Cortex of kidney (tissue), 1 donor: ENCODE measurements at places on chromosomes 6 and 20.

GRCh38 chr6:73724389-73724788 is 28.4 kb downstream of the CD109 start:
- no peak for DNase-seq

GRCh38 chr6:104459543-104459942 is 400.2 kb downstream of the HACE1 start:
- DNase-seq, result no peak

- no peak for DNase-seq
Observed at GRCh38 chr6:41929924-41930323, 8.6 kb downstream of the BYSL start.

GRCh38 chr20:22408521-22409402 is 175.6 kb downstream of the FOXA2 start:
- DNase-seq, result no peak

DNA sequence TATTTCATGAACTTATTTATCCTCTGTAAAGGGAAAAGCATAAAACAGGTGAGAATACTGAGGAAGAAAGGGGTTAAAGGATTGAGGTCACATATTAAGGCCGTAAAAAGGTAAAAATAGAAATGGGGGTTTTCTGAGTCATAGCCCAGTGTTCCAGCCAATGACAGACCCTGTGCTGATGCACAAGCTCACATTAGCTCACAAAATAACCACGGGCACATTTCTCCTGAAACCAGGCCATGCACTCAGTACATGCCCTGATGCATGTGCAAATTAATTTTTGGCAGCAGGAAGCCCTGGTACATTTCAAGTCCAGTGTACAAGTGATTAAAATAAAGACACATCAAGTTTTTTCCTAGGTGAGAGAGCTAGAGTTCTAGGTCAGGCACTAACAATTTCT is 194.4 kb downstream of the TMEM200A start:
- DNase-seq, result no peak

GRCh38 chr20:62411479-62412193 is 4.6 kb upstream of the CABLES2 start:
- DNase-seq, result no peak

DNA sequence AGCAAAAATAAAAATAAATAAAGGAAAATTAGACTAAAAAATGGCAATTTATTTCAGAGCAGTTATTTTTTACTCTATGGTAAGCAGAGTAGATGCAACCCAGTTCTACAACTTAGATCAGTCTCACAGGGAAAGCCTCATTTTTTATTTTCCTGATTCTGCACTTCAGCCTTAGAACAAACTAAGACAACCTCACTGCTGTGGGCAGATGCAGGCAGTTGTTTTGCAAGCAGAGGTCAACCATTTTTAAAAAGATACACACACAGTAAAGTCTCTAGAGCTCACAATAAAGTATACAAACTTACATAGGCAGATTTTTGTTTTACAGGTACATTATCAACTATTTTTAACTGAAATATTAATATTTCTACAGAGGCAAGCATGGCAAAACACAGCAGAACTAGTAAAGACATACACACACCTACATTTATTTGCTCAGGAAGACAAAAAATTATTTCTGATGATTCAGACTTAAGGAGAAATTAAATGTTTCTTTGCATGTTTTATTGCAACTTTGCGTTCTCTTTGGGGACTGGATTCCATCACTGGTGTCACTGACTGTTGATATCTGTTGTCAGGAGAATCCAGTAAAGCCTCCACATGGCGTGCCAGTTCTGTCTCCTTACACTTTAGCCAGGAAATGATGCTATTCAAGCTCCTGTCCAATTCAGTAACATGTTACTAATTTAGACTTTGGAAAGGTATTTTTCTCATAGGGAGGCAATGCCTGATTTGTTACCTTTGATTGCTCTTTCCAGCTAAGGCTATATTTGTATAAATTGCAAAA is 102.7 kb downstream of the TRDN start:
- DNase-seq, result no peak

DNA sequence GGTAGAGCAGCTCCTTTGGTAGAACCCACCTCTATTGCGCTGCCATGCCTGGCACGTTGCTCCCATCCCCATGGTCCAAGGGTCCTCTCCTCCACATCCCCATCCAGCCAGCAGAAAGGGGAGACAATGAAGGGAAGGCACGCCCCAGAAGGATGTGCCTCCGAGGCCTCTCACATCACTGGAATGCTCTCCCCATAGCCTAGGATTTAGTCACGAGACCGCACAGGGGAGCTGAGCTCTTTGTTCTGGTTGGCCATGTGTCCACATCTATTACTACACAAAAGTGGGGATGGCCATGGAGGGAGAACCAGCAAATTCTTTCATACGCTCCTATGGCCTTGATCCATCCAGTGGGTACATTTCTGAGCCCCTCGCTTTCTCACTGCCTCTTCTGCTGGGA is 60.5 kb upstream of the SALL4 start:
- DNase-seq, result no peak

DNA sequence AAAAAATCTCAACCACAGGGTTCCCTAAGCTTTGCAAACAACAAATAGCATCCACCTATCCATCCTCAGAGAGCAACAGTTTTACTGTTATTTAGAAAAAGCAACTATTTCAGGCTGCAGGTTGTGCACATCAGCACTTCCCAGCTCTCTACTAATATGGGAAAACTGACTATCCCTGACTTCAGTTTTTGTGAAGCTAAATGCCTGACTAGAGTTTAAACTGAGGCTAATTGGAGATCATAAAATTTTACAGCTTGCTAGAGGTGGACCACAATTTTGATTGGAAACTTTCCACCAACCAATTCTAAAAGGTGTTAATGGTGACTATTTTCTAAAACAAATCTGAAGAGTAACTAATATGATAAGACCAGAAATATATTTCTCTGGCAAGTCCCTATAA is 36.9 kb downstream of the HLA-DMB start:
- DNase-seq, result no peak

- DNase-seq, result no peak
Observed at GRCh38 chr6:8181160-8181881, 79.0 kb upstream of the EEF1E1 start.

DNA sequence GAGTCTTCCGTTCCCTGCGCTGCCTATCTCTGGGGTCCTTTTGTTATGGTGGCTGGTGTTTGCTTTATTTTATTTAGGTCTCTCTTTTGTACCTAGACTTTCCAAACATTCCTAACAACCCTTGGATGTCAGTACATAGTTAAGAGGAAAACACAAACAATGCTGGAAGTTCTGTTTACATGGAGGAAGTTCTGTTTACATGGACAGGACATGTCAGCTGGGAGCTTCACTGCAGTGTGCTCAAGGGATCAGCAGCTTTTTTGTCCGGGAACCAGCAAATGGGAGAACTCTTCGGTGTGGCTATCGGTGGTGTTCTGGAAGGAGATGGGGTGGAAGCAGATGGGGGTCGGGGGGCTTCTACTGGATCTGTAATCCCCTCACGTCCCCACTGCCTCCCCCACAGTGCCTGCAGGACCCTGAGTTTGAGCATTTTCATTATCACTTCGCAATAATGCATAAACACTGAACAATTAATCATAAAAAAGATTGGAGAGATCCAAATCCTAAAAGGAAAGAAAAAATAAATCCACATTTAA is 2.7 kb downstream of the SERPINB6 start:
- DNase-seq, result no peak

GRCh38 chr6:27157459-27158315 is 89.8 kb upstream of the PRSS16 start:
- no peak for DNase-seq

- DNase-seq, result no peak
Observed at GRCh38 chr20:38804221-38804620, 1.3 kb upstream of the PPP1R16B start.

DNA sequence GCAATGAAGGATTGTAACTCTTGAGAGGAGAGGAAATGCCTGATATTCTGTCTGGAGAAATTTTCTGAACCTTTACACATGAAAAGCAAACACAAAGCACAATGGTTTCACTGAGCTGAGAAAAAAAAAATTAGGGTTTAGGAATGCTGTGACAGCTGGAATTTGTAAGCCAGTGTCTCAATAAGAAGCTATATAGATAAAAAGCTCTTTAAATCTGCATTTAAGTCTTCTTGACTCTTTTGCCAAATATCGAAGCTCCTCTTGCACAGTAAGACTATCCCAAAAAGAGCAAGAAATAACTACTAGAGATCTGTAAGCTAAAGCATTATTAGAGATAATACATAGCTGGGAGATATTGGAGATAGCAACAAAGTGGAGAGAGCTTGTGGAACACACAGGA is 1334.0 kb upstream of the CITED2 start:
- DNase-seq, result no peak

DNA sequence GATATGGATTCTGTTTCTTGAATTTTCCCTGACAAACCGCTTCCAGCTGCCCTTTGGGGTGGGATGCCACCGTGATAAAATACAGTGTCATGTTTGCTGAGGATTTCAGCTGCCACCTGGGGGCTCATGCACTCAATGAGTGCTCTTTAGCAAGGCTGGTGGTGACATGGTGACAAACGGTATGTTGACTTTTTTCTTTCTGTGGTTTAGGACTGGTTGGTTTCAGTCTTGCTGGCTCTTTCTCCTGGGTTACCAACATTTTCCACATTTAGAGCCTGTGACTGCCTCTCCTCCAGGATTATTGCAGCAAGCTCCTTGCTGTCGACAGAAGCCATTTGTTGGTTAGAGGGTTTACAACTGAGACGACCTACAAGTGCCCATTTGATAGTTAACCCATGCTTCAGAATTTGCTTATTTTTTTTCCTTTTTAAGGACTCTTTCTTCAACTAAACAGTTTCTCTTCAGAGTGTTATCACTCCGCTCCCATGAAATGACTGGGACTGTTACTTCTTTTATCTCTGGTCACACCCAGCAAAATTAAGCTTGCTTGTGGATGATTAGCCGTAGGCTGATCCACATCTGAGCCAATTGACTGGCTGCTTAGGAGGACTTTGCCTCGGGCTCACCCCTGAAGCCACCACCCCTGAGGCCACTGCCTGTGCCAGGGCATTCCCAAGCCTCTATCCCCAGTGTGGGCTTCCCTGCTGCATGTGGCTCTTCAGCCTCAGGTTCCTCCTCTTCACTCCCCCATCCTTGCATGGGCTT is 48.4 kb upstream of the CDYL start:
- DNase-seq, result no peak

DNA sequence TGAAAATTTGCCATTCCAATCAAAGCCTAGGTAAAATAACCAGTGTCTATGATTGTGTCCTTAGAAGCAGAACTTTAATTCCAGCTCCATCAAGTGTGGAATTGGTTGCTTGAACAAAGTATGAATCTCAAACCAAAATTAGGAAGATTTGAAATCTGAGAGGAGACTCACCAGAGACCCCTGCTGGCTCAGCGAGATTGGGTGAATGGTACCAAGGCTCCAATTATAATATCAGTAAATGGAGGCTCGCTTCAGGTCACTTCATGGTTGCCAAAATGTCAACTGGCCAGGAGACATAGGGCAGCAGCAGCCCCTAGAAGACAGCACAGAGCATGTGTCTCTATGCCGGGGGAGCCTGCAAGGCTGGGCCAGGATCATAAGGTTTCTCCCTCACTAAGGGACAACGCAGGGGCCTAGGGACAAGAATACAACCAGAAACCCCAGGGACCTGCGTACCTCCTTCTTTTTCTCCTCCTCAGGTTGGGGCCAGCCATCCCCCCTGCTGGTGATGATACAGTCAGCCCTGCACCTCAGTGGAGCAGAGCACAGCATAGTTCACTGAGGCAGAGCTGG is 14.0 kb downstream of the RBL1 start:
- DNase-seq, result no peak

- no peak for DNase-seq
Observed at GRCh38 chr6:6328451-6328850, 8.0 kb upstream of the F13A1 start.

- DNase-seq, result no peak
Observed at GRCh38 chr20:17725094-17725835, 25.5 kb downstream of the BANF2 start.

DNA sequence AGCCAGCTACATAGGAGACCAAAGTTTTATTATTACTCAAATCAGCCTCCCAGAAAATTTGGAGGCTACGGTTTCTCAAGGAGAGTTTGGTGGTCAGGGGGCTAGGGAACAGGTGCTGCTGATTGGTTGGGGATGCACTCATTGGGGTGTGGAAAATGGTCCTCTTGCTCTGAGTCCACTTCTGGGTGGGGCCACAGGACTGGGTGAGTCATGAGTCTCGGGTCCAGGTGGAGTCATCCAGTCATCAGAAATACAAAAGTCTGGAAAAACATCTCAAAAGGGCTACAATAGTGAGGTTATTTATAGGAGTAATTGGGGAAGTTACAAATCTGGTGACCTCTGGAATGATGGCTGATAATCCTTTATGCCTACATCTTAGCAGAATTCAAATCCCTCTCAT is 54.3 kb upstream of the SLC22A16 start:
- DNase-seq, result no peak

DNA sequence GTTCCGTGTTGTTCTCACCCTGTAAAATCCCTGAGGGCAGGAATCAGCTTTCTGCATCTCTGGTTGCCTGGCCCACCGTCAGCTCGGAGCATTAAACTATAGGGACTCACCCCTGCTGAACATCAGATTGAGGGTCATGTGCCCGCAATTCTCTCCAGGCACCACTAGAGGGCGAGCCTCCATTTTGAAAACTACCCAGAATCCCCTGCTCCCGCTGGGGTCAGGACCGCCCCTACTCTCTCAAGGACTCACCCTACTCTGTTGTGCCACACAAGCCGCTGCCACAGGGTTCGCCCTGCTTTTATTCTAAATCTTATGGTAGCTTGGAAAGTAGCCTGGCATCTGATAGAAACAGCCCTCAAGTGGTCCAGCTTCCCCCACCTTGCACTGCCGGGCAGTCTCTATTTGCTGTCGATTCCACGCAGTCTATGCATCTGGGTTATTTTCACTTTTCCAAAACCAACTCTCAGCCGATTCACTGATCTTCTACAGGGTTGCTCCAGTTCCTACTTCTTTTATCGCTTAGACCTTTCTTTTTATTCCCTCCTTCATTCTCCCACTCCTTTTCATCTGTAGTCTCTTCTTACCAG is 244.1 kb upstream of the QKI start:
- no peak for DNase-seq

DNA sequence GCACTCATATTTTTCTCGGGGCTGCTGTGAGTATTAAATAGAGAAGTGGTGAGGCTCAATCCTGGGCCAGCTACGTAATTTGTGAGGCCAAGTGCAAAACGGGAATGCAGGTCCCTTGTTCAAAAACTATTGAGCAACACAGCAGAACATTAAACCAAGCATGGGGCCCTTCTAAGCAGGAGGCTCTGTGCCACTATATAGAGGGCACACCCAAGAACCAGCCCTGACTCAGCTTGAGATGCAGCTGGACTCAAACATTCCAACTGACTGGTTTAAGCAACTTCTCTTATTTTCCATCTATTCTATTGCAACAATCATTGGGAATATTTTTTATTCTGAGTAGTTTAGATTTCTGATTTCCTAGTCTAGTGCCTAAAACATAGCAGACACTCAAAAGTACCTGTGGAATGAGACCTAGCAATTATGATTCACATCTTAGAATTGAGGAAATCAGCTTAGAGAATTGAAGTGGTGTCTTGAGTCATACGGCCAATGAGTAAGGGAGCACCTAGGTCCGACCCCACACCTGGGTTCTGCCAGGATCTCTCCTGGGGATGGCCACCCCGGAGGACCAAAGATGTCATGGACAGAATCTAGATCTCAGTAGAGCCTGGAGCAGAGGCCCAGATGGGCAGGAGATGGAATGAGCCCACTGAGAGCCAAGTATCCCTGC is 1.3 kb downstream of the SIRPB2 start:
- no peak for DNase-seq

- DNase-seq, result no peak
Observed at GRCh38 chr20:2330090-2330695, 34.4 kb downstream of the TGM3 start.

GRCh38 chr6:143754204-143754603 is 76.4 kb downstream of the PHACTR2 start:
- no peak for DNase-seq
